Activated CD4-positive, CD25-positive, alpha-beta regulatory T cell treated with anti-CD3 and anti-CD28 coated beads, Interleukin-2, amount 50 U/mL, for 72 hours (primary cell): ENCODE measurements at places on chromosomes 2 and 18.

DNA sequence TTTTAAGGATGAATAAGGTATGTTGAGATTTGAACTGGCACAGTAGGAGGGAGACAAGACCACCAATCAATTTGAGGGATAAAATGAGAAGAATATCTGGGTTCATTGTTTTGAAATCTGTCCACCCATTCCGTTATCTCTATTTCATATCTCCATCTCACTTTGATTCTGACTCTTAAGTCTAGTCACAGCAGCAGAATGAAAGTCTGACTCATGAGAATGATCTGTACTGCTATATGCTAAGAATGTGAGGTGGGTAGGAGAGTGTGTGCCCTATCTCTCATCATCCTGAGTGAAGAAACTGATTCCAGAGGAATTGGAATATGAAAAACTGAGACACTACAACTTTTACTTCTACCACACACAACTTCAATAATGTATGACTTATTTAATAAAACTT lies 1994.5 kb upstream of the PIK3C3 start:
- DNase-seq = no peak

GRCh38 chr2:49255409-49255971 lies 101.2 kb upstream of the FSHR start:
- DNase-seq = no peak

- DNase-seq = no peak
Measured at GRCh38 chr2:101463421-101463820, 11.5 kb downstream of the RFX8 start.

GRCh38 chr18:31828613-31829012 lies 67.9 kb upstream of the SLC25A52 start:
- no peak for DNase-seq
